ENCODE measurements at places on chromosomes 6 and 20.

DNA sequence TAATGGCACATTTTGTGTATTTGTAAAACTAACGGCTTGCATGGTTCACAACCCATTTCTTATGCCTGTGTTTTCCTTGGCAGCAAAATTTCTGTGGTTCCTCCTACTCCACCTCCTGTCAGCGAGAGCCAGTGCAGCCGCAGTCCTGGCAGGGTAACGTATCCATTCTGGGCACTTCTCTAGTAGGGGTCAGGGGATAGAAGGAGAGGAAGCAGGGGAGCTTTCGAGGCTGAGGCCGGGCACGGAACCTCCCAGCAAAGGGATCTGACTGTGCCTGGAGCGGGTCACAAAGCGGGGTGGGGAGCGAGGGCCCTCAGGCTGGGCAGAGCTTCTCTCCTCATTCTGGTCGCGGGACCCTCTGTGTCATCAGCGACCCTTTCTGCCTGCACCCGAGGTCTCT, 58.4 kb downstream of the SYTL3 start:
- DNase-seq, result no peak

DNA sequence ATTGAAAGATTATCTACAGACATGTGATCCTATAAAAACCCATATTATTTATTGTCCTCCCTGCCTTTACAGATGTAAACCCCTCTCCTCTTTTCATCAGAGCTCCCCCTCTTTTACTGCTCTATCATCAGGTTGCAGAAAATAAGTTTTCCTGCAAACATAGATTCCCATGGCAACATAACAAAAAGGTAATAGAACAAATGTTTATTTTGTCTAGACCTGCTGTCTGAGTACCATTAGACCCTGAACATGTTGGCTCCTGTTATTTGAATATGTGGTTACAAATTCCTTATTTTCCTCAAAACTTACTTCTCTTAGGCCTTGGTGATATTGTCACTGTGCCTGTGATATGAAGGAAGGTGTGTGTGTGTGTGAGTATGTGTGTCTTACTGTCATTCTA, 11.5 kb downstream of the MAPK14 start:
- DNase-seq, result no peak

DNA sequence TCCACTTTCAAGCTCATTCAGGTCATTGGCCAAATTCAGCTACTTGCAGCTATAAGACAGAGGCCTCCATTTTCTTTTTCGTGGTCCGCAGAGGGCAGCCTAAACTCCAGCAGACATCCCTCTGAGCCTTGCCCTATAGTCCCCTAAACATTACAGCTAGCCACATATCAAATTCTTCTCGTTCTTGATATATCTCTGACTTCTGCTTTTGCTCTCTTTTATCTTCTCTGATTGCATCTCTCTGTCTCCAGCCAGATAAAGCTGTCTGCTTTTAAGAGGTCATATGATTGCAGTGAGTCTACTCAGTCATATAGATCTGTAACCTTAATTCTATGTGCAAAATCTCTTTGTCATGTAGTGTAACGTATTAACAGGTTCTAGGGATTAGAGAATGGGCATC, 358.4 kb upstream of the RGS17 start:
- DNase-seq, result no peak

DNA sequence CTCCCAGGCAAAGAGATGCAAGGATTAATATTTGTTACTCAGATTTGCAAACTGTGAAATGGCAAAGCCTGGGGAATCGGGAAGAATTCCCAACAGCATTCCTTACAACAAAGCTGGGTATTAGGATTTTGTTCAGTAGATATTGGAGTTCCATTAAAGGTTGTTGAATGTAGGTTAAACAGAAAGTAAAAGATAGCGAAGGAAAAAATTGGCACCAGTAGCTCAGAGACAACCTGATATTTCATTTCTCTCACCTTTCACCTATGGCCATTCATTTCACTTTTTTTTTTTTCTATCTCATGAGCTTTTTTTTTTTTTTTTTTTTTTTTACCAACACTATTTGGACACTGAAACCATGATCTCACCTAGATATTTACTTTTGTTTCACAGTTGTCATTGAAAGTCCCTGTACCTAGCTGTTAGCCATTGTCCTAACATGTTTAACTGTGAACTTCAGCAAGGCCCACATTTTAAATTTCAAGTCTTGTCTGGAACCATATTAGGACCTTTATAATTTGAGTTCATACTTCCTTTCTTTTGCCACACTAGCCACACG, 552.5 kb downstream of the HAO1 start:
- no peak for DNase-seq

GRCh38 chr20:56454754-56455153, 13.7 kb upstream of the RTF2 start:
- no peak for DNase-seq

Data from prostate gland (tissue), 2 donors.